ENCODE measurements at places on chromosomes 12 and 14.

- peak; percentile 36 for DNase-seq
These were observed 91.9 kb downstream of the DPF3 start for GRCh38 chr14:72801836-72802587.

DNA sequence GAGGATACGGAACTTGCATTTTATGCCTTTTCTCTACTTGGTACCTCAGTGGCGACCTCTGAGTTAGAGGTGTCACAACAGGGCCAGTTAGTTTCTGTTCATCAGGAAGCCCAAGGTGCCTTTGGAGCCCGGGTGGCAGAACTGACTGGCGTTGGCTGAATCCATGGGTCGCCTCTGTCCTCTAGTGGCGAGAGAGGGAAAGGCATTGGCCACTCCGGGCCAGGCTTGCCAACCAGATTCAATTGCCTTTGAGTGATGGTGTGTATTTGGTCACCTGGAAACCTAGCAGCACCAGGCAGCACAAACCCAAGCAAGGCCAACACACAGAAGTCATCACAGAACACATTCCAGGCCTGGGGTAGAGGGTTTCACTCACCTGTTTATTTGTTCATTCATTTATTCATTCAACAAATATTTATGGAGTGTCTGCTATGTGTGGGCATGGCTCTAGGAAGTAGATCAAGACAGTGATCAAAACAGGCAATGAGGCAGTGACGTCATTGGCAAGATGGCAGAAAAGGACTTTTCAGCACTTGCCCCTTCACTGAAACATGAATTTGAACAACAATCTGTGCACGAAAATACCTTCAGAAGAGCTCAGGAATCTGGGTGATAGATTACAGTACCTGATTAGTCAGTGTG, 40.5 kb upstream of the KCNA5 start:
- peak; percentile 57 for DNase-seq

- DNase-seq, result peak; percentile 65
These were observed 334.8 kb upstream of the FAR2 start for GRCh38 chr12:28814246-28814645.

DNA sequence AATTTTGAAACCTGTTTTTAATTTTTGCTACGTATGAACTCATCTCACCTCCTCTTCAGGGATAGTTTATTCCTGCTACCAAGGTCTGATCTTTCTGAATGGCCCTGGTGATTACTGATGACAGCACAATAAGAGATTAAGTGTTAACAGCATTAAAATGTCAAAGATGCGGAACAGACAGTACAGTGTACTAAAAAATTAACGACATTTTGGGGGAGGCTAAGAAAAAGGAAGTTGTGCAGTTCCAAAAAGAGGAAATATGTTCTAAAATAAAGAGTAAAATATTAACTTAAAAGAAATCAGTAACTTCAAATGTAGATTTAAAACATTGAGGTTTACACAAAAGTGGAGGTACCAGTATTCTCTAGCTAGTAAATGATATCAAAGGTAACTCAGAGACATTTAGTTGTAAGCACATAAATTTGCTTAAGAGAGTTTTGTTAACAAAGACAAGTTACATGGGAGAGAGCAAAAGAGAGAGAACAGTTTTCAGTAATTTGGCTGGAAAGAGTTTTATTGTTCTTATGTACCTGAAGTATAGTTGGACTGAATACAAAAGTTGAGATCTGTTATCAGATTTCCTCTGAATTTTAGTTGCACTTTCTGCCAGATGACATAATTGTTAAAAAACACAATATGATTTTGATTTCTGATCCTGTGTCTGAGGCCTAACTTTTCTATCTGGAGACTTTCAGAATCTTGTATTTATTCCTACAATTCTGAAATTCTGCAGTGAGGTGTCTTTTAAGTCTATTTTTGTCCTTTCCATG, 4.2 kb upstream of the CLECL1 start:
- no peak for DNase-seq

GRCh38 chr12:132544080-132544397, 54.1 kb downstream of the FBRSL1 start:
- no peak for DNase-seq

DNA sequence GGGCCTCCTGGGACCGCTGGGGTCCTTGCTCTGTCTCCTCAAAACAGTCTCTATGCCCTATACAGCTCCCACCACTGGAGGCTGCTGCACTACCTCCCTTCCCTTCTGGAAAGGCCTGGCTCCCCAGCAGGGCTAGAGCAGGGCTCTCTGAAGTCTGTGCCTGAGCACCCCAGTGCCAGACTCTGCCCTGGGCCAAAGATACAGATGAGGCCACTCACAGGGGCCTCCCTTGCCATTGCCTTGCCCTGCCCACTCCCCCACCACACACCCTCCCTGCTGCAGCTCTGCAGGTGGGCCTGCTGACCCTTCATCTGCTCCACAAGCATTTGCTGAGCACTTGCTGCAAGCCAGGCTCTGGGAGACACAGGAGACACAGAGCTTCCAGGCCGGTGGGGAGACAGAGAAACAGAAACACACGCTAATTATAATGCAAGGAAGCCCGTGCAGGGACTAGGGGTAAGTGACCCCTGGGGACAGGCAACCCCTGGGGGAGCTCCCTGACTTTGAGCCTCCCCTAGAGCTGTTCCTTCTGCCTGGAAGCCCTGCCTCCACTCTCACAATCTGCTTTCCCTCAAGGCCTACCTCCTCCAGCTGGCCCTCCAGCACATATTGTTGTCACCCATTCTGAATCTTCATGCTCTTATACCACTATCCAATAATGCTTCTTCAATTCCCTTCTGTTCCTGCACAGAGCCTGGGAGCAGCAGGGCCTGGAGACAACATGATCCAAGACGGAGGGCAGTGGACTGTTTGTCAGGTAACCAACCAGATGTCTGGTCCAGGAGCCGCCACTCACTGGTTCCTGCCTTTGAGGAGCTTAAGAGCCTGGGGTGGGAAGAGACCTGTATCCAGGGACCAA, 32.6 kb upstream of the PNMA1 start:
- DNase-seq, result no peak

- DNase-seq, result no peak
These were observed 89.2 kb downstream of the PUS7L start for GRCh38 chr12:43669373-43669772.

GRCh38 chr12:129269756-129270495, 416.6 kb downstream of the GLT1D1 start:
- DNase-seq, result no peak

GRCh38 chr12:20245491-20245890, 122.8 kb upstream of the PDE3A start:
- no peak for DNase-seq

DNA sequence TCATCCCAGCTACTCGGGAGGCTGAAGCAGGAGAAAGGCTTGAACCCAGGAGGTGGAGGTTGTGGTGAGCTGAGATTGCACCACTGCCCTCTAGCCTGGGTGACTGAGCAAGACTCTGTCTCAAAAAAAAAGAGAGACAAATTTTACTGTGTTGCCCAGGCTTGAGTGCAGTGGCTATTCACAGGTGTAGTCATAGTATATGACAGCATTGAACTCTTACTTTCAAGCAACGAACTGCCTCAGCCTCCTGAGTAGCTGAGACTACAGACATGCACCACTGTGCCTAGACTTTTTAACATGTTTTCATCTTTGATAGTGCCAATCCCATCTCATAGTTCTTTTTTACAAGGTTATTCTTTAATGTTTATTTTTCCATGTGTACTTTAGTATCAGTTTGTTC, 13.7 kb downstream of the ARID2 start:
- no peak for DNase-seq

DNA sequence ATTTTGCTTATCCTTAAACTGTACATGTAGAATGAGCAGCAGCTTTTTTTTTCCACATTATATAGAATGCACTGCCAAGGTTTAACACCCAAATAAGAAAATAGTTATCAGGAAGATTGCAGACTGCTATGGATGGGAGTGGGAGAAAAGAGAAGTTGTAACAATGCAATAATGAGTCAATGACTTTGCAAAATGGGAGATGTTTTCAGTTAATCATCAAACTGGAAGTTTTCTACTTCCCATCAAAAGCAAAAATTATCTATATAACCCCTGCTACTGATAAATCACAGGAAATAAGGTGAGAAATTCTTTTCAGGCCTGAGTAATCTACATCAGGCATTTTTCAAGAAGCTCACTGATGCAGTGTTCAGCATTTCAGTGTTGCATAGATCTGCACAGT, 309.1 kb downstream of the GXYLT1 start:
- no peak for DNase-seq
